ENCODE measurements at places on chromosomes 4 and X.

- peak; percentile 73 for DNase-seq
These were observed 92.5 kb upstream of the EDA2R start for GRCh38 chrX:66731398-66731797.

GRCh38 chr4:147355032-147355656, 125.8 kb upstream of the EDNRA start:
- no peak for DNase-seq

DNA sequence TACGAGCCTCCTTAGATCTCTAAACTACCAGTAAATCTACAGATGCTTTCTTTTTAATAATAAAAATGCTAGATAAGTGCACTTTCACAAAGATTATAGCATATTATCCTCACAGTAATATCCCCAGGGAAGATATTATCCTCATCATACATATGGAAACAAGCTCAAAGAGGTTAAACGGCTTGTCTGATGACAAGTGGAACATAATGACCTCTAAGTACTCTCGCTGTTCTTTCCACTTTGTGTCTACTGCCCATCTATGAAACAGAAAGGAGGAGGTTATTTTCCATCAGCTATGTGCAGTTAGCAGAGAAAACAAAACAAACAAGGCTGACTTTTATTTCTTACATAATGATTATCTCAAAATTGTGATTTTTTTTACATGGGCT, 42.8 kb upstream of the PRDM8 start:
- no peak for DNase-seq

DNA sequence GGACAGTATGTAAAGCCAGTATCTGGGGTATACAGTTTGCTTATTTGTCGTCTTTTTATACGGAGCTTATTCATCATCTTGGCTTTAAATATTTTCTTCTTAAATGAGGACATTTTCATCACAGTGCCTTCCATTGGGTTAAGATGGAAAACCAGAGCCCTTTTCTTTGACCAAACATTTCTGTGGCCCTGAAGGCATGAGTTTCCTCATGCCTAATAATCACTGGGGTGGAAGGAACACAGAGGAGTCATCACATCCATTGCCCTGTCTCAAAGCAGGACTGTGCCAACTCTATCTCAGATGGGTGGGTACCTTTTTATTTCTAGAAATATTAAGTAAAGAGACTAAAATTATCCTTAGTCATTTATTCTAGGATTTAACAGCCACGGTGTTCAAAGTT, 40.0 kb downstream of the CHRDL1 start:
- DNase-seq: no peak

DNA sequence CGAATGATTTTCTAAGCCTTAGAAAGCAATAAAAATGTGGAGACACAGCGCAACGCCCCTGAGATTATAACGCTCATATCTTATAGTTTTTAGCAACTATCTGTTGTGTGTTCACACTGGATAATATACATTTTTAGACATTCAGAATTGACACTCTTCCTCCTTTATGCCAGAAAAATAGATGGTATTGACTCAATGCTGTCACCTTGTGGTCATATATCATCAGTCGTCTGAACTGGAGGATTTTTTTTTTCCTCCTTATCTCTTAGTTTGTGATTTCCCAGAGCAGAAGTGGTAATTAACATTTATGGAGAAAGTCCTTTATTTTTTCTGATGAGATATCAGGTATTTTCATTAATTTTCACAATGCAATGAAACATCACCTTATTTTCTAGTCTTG, 759.6 kb downstream of the RAB28 start:
- peak; percentile 37 for DNase-seq

- DNase-seq: no peak
These were observed 56.6 kb downstream of the ZNF827 start for GRCh38 chr4:145881989-145882388.

GRCh38 chrX:786441-786881, 155.9 kb downstream of the SHOX start:
- no peak for DNase-seq

- DNase-seq: no peak
These were observed 13.7 kb downstream of the MED14 start for GRCh38 chrX:40721489-40722106.

All from cardiac fibroblast (primary cell).